ENCODE measurements at places on chromosomes 4 and X. TPM values are rescaled to one million over a fixed set of nuclear protein-coding genes. Genes with fewer than 3 reads are reported as not detected.

The PRKG2 gene
- total RNA-seq = 1.3 TPM

The PF4V1 gene
- total RNA-seq = not detected

The TACC3 gene
- 4.1 TPM for total RNA-seq

The FAM47B gene
- total RNA-seq = not detected

GRCh38 chrX:125205133-125205917 lies 114.3 kb upstream of the TEX13C start:
- H3K4me1 ChIP-seq = no peaks in the 10 kb centered on the region
- H3K4me3 ChIP-seq = peak overlapping the region; percentile 61
- H3K36me3 ChIP-seq = no peaks in the 10 kb centered on the region
- H3K27ac ChIP-seq = peak overlapping the region; percentile 62
- peaks cover 33% of the 10 kb centered on the region for H3K27me3 ChIP-seq
- DNase-seq = peak; percentile 23

DNA sequence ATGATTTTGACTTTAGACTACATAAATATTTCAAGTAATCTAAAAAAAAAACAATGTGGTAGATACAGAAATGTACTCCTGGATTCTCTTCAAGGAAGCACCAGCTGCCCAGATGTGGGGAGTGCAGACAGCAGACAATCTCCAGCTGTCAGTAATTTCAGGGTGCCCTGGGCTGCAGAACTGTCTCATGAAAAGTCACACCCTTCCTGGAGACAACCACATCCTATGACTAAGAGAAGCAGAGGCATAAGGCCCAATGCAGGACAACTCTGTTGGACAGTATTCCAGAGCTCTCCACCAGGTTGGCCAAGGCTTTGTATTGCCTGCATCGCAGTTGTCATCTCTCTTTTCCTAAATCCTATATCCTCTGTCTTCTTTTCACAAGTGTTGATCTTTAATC lies 34.4 kb upstream of the BLTP1 start:
- no peak overlapping the region for H3K4me3 ChIP-seq
- DNase-seq = no peak
- no peaks in the 10 kb centered on the region for H3K36me3 ChIP-seq

- no peak overlapping the region for H3K4me3 ChIP-seq
- no peaks in the 10 kb centered on the region for H3K36me3 ChIP-seq
- H3K27ac ChIP-seq = no peak overlapping the region
- no peak for DNase-seq
- H3K27me3 ChIP-seq = no peaks in the 10 kb centered on the region
Measured at GRCh38 chr4:52670121-52670520, 11.0 kb upstream of the USP46 start.

GRCh38 chr4:122285285-122285684 lies 93.5 kb upstream of the ADAD1 start:
- DNase-seq = no peak
- no peaks in the 10 kb centered on the region for H3K36me3 ChIP-seq
- H3K27ac ChIP-seq = no peak overlapping the region

GRCh38 chrX:36947214-36947613 lies 61.0 kb upstream of the FAM47C start:
- no peaks in the 10 kb centered on the region for H3K36me3 ChIP-seq
- H3K4me1 ChIP-seq = no peaks in the 10 kb centered on the region
- no peak overlapping the region for H3K4me3 ChIP-seq
- H3K27ac ChIP-seq = no peak overlapping the region

DNA sequence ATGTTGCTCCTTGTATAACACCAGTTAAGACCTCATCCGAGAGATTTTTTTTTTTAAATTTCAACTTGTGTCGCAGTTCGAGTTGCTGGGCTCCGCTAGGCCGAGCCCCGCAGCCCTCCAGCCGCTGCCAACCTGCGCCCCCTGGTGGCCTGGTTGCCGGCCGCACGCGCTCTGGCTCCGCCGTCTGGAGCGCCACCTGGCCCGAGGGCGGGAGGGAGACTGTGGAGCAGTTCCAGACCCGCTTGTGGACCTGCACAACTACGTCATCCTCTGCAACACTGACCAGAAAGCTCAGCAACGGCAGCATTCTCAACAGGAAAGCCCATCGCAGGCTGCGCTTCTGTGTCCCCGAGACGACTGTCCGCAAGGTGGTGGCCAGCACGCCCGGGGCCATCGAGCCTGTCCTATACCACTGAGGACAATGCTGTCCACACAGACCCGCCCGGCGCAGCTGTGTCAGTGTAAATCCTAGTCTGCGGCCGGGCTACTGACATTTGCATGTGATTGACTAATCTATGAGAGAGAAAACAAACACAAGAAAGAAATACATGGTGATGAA lies 39.1 kb downstream of the ARL9 start:
- no peaks in the 10 kb centered on the region for H3K4me1 ChIP-seq
- no peaks in the 10 kb centered on the region for H3K27me3 ChIP-seq
- H3K27ac ChIP-seq = no peak overlapping the region
- H3K36me3 ChIP-seq = no peaks in the 10 kb centered on the region
- H3K4me3 ChIP-seq = peak overlapping the region; percentile 9
- DNase-seq = peak; percentile 83

GRCh38 chrX:11272863-11273262 lies 20.4 kb upstream of the AMELX start:
- DNase-seq = no peak
- H3K36me3 ChIP-seq = no peaks in the 10 kb centered on the region
- no peak overlapping the region for H3K4me3 ChIP-seq

DNA sequence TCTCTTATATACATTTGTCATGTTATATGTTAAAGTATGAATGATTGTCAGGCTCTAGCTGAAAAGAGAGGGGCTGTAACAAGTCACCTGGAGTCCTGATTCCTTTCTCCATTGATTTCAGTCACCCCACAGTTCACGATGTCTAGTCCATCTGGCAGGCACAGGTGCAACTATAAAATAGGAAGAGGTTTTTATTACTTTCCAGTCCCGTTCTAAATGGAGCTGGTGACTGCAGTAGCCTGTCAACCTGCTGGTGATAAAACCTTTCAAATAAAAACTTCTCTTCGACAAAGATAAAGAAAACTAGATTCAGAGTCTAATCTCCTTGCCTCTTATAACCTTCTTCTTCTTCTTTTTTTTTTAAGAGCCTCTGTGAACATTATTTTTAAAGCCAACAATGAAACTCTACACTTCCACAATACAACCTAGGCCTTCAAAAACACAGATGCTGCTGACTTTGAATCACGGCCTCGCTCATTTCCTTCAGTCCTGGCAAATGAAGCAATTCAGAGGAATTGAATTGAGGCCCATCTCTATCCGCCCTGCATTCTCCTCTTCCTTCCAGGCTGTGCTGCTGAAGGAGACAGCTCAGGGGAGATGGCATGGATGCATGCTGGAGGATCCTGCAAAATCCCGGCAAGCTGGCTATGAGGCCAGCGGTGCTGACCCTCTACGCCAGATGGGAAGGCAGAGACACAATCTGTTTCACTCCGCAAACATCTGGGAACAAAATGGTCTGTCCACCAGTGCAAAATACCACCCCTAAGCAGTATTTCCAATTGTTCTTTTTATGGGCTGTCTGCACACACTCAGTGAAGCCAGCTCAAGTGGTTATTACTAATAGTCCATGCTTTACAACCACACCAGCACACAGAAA lies 27.3 kb upstream of the CDKN2AIP start:
- H3K27ac ChIP-seq = no peak overlapping the region
- no peak overlapping the region for H3K4me3 ChIP-seq
- H3K27me3 ChIP-seq = no peaks in the 10 kb centered on the region
- H3K4me1 ChIP-seq = no peaks in the 10 kb centered on the region

DNA sequence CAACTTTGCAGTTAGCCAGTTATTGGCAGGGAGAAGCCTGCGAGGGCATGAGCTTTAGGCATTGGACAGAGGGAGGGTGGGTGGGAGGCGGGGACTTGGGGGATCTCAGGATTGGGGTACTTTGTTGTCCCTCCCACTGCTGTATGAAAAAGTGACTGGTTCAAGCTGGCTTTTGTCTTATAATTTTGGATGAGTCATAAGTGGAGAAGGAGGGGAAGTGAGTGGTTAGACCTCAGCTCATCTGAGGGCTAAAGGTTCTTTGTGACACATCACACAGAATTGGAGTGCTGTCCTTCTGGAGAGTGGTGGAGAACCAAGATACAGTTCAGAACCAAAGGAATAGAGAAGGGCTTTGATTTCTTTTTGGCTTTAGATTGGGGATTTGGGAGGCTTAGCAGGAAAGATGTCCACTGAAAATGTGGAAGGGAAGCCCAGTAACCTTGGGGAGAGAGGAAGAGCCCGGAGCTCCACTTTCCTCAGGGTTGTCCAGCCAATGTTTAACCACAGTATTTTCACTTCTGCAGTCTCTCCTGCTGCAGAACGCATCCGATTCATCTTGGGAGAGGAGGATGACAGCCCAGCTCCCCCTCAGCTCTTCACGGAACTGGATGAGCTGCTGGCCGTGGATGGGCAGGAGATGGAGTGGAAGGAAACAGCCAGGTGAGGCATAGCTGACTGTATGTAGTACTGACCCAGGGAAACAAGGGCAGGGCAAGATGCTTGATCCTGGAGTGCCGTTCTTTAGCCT lies at the start of gene SLC4A4:
Gene SLC4A4, plus strand, starts transcription at position 175 of the 748 bp plus-strand sequence.
- H3K27ac ChIP-seq = no peak within 1 kb of the TSS
- no peaks in the 10 kb centered on the region for H3K27me3 ChIP-seq
- H3K4me1 ChIP-seq = no peaks in the 10 kb centered on the region
- H3K4me3 ChIP-seq = no peak within 1 kb of the TSS
- no peaks in the 10 kb centered on the region for H3K36me3 ChIP-seq
- DNase-seq = no peak

GRCh38 chr4:8597319-8597718 lies 4.8 kb downstream of the CPZ start:
- no peak overlapping the region for H3K4me3 ChIP-seq
- H3K27me3 ChIP-seq = peaks cover 15% of the 10 kb centered on the region
- no peak for DNase-seq

- H3K4me3 ChIP-seq = no peak overlapping the region
- no peaks in the 10 kb centered on the region for H3K27me3 ChIP-seq
- no peak for DNase-seq
- H3K36me3 ChIP-seq = no peaks in the 10 kb centered on the region
- no peak overlapping the region for H3K27ac ChIP-seq
- no peaks in the 10 kb centered on the region for H3K4me1 ChIP-seq
Measured at GRCh38 chr4:127604949-127605709, 27.6 kb upstream of the INTU start.

DNA sequence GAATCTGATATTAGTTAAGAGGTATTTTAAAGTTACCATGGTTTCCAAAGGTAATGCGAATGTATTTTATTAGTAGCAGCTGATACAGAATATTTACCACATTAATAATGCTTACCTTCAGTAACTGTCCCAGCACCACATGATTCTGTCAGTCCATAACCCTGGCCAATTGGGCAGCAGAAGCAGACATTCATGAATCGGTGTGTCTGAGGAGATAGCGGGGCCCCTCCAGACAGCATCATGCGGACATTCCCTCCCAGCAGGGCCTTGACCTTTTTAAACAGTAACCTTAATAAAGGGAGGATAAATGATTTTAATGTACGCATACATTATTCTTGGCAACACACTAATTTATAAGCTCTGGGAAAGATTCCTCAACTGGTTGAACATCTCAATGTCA lies 43.0 kb upstream of the KCNE5 start:
- no peaks in the 10 kb centered on the region for H3K4me1 ChIP-seq
- H3K36me3 ChIP-seq = no peaks in the 10 kb centered on the region
- no peak overlapping the region for H3K4me3 ChIP-seq
- H3K27me3 ChIP-seq = no peaks in the 10 kb centered on the region
- no peak overlapping the region for H3K27ac ChIP-seq

DNA sequence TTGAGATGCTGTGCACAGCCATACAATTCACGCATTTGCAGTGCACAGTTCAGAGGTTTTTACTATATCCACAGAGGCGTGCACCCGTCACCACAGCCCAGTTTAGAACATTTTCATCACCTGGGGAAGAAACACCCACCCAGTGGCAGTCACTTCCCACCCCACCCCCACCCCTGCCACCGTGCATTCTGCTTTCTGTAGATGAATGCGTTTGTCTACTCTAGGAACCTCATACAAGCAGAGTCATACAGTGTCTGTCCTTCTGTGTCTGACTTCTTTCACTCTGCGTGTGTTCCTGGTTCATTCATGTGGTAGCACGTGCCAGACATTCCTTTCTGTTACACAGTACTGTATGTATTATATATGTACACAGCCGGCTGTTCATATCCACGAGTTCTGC lies 122.8 kb downstream of the TBL1X start:
- H3K4me3 ChIP-seq = no peak overlapping the region
- DNase-seq = no peak
- no peak overlapping the region for H3K27ac ChIP-seq
- H3K27me3 ChIP-seq = no peaks in the 10 kb centered on the region
- no peaks in the 10 kb centered on the region for H3K4me1 ChIP-seq

Measured in breast epithelium (tissue), 4 donors.